CD4-positive, alpha-beta T cell (primary cell): ENCODE measurements at places on chromosomes 11 and 22. TPM values are rescaled to one million over a fixed set of nuclear protein-coding genes. Genes with fewer than 3 reads are reported as not detected.

- no peak for DNase-seq
- H3K36me3 ChIP-seq = no peaks in the 10 kb centered on the region
- no peak overlapping the region for H3K27ac ChIP-seq
- H3K4me3 ChIP-seq = no peak overlapping the region
These were observed 39.0 kb upstream of the MMP20 start for GRCh38 chr11:102664001-102664752.

The YPEL4 gene
- 5.6 TPM for total RNA-seq

DNA sequence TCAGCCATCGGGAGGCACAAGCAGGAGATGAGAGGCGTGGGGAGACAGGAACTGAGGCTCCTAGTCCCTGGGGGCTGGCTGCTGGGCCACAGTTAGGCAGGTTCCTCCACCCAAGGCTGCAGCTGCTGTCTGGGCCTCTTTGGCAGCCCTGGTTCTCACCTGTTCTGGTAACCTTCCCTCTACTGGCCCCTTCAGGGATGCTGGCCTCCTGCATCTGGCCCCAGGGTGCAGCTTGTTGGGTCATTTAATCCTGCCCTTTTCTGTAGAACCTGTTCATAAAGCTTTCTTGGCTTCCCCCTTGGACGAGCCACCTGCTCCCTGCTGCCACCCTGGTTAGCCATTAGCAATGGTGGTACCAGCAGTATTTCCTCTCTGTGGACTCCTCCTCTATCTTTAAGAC lies 5.5 kb downstream of the USH1C start:
- H3K27ac ChIP-seq = no peak overlapping the region
- H3K36me3 ChIP-seq = no peaks in the 10 kb centered on the region

The BIRC3 gene
- 115 TPM for total RNA-seq

The MPPED1 gene
- total RNA-seq = not detected
